ENCODE measurements at places on chromosomes 7 and 10.

DNA sequence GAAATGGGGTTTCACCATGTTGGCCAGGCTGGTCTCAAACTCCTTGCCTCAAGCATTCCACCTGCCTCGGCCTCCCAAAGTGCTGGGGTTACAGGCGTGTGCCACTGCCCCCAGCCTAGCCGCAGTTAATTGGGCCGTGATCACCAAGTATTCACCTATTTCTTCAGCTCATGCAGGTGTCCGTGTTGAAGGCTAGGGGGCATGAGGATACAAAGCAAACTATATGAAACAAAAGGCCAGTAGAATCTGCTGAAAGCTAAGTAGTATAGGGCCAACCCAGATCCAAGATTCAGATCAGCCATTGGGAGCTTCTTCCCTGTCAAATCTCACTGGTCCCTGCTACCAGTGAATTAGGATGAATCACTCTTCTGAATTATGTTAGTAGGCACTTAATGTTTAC lies 73.4 kb downstream of the LRRC4 start:
- DNase-seq: no peak

DNA sequence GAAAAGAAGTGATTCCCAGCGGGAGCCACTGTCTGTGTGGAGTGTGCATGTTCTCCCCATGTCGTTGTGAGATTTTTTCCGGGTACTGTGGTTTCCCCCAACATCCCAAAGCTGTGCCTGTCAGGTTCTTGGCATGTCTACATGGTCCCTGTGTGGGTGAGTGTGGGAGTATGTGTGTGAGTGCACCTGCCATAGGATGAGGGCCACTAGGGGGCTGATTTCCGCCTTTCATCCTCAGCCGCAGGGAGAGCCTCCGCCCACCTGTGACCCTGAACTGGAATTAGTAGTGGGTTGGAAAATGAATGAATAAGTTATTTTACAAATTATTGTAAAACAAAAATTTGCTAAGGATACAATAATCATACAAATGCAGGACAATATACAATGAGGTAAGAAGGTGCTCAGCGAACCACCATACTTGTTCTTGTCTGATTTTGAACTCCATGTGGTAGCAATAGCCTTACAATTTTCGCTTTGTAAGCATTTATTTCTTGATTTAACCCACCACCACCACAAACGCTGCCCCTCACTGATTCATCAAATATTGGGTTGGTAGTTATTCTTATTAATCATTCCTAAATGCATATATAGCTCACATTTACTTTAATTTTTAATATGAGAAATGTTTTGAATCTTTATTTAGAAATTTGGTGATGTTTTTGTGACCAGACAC lies 641.2 kb upstream of the VSTM2A start:
- DNase-seq: no peak

DNA sequence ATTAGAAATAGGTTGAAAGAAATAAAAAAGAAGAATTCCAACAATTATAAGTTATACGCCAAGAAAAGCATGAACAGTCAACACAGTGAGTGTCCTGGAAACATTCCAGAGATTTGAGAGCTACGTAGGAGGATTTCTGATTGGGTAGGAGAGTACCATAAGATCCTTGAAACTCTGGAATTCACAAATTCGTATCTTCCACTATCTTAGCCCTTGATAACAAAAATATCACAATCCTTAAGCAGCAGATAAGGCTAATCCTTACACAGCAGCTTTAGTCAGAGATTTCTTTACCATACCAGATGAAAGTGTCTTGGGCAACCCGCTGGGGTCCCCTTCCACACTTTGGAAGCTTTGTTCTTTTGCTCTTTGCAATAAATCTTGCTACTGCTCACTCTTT lies 8.2 kb downstream of the TPK1 start:
- no peak for DNase-seq

DNA sequence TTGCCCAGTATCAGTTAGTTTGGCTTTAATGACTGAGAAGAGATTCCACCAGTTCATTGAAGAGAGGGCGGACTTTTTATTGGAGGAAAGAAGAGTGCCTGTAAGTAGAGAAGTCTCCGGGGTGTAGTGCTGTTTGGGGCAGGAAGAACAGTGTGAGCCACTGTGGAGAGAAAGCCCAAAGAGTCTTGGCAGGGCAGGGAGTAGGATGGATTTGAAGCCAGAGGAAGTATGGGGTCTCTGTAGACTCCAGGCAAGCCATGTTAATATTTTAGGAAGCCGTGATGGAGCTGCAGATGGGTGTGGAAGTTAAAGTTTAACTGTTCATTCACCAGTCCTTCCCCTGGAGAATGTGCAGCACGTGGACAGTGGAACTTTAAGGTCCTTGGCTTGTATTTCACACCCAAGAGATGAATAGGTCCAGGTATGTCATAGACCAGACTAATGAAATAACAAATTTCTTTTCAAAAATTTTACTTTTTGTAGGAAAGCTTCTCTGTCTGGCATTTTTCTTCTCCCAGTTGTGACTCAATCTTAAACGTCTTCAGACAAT lies 54.1 kb downstream of the TCF7L2 start:
- DNase-seq: no peak
